ENCODE measurements at places on chromosomes 5 and 9. TPM values are rescaled to one million over a fixed set of nuclear protein-coding genes. Genes with fewer than 3 reads are reported as not detected.

The PCDH12 gene
- total RNA-seq = 0.14 TPM

The IQGAP2 gene
- 24.0 TPM for total RNA-seq

The DMRT1 gene
- total RNA-seq = not detected

The CER1 gene
- total RNA-seq = not detected

The DNAH5 gene
- 2.3 TPM for total RNA-seq

The GRM6 gene
- total RNA-seq = not detected

The AHRR gene
- 27.0 TPM for total RNA-seq

The SLC1A3 gene
- total RNA-seq = 1.1 TPM

The PCDHB2 gene
- 1.6 TPM for total RNA-seq

The ZNF169 gene
- total RNA-seq = 1.8 TPM

The EQTN gene
- total RNA-seq = not detected

The RNF145 gene
- total RNA-seq = 90.0 TPM

The TIMD4 gene
- total RNA-seq = not detected

The ZNF483 gene
- 2.2 TPM for total RNA-seq

The SOWAHA gene
- total RNA-seq = not detected

The FGF10 gene
- total RNA-seq = 3.8 TPM

The MED7 gene
- total RNA-seq = 5.8 TPM

The NIPAL4 gene
- total RNA-seq = 0.14 TPM

The ST8SIA4 gene
- total RNA-seq = 0.28 TPM

The LHX6 gene
- not detected for total RNA-seq

The CDX1 gene
- total RNA-seq = 0.09 TPM

The GTF2H2 gene
- 24.3 TPM for total RNA-seq

The NKD2 gene
- 12.0 TPM for total RNA-seq

The SHOC1 gene
- under 0.01 TPM for total RNA-seq

Data from smooth muscle cell of bladder (primary cell).